Central memory CD4-positive, alpha-beta T cell (primary cell): ENCODE measurements at places on chromosomes 1 and 21.

DNA sequence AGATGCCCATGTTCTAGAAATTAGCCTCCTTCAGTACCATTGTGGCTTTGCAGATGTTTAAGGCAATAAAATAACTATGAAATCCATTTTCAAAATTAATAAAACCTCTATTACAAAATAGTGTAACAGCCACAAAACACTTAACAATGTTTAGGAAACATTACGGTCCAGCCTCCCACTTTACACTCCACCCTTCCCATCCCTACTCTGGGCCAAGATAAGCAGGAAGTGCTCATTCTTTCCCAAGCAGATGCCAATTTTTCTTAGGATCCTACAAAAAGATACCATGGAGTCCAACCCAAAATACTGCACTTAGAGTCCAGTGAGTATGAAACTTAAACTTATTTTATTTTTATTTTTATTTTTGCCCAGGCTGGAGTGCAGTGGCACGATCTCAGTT lies 150.8 kb downstream of the NR5A2 start:
- no peak for DNase-seq

GRCh38 chr1:186409091-186409490 lies 33.5 kb downstream of the ODR4 start:
- DNase-seq, result no peak

GRCh38 chr1:173328961-173329360 lies 121.8 kb upstream of the TNFSF4 start:
- DNase-seq, result no peak

DNA sequence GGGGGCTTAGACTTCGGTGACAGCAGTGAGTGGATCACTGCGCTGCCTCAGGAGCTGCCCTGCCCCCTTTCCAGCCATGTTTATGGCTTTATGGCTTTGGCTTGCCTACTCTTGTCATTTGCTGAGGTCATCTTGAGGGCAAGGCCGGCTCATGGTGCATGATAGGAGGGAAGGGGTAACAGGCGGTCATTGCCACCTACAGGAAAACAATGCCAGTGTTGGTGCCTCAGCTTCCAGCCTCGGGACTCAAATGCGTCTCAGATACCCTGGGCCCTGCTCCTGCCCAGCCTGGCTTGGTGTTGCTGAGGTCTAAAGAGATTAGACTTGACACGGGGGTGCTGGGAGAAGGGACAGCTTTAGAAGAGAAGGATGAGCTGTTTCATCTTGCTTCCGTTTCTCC lies 14.5 kb downstream of the KDF1 start:
- DNase-seq, result no peak

- no peak for DNase-seq
Observed at GRCh38 chr1:244171241-244171985, 120.3 kb downstream of the ZBTB18 start.

DNA sequence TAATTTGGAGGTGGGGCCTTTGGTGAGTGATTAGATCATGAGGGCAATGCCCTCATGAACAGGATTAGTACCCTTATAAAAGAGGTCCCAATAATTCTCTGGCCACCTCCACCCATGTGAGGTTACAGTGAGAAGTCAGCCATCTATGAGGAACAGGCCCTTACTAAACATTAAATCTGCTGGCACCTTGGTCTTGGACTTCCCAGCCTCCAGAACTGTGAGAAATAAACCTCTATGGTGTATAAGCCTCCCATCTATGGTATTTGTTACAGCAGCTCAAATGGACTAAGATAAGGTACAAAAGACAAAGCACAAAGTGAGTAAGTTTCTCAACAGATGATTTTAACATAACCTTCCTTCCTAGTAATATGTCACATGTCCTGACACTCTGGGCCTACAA lies 22.3 kb downstream of the NRIP1 start:
- DNase-seq, result no peak
